Endothelial cell (in vitro differentiated cells): ENCODE measurements at places on chromosomes 1 and 21. TPM values are rescaled to one million over a fixed set of nuclear protein-coding genes. Genes with fewer than 3 reads are reported as not detected.
A peak's percentile ranks its signal among the peaks of the same experiment; 100 is the strongest.

DNA sequence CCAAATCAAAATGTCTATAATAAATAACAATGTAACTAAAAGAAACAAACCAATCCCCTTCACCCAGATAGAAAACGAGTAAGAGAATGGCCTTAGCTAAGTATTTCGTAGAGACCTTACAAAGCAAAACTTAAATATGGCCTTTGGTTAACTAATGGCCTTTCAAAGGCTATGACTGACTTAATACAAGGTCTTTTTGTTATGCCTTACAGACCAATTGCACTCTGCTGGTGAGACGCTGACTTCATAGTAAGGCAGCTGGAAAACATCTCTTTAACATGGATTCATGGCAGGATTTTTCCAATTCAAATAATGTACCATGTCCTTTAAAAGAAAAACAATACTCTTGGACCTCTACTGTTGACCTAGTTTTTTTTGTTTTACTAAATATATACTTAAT lies 15.8 kb upstream of the TBCE start:
- DNase-seq = no peak
- no peaks in the 10 kb centered on the region for H3K36me3 ChIP-seq
- H3K27ac ChIP-seq = no peak overlapping the region

DNA sequence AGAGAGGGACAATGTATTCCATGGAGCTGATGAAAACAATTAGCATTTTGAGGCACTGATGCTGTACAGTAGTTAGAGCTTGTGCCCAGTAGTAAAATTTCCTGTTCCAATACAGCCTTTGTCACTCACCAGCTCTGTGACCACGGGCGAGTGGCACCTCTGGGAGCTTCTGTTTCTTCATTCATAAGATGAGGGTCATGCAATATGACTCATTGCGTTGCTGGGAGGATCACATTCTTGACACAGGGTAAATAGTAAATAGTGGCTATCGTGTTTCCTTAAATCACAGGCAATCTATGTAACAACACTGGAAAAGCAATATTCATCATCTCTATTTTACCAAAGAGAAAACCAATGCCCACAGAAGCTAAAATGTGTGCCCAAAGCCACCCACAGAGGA lies 4.5 kb upstream of the LRRC52 start:
- H3K27me3 ChIP-seq = no peaks in the 10 kb centered on the region
- H3K36me3 ChIP-seq = no peaks in the 10 kb centered on the region
- DNase-seq = no peak
- no peak overlapping the region for H3K4me3 ChIP-seq
- H3K27ac ChIP-seq = no peak overlapping the region

DNA sequence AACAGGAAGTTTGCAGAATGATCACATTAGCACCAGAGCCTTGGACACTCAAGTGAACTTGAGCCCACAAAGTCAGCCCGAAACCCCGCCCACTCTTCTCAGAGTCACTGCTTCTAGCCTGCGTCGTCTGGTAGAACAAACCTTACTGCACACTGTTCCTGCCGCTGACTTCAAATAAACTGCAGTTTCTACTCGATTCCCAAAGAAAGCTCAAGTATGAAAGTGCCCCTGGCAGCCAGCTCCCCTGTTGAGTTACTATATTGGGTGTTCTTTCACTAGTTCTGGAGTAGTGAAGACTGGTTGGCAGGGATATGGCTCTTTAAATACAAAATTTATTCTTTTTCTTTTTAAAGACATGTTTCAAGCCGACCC lies 164.7 kb downstream of the GALNT2 start:
- H3K4me3 ChIP-seq = no peak overlapping the region
- peaks cover 10% of the 10 kb centered on the region for H3K4me1 ChIP-seq
- no peaks in the 10 kb centered on the region for H3K27me3 ChIP-seq

GRCh38 chr1:33573661-33574060 lies 101.2 kb downstream of the ZSCAN20 start:
- peaks cover 10% of the 10 kb centered on the region for H3K27me3 ChIP-seq
- DNase-seq = no peak
- H3K36me3 ChIP-seq = peaks cover 10% of the 10 kb centered on the region
- no peak overlapping the region for H3K27ac ChIP-seq
- peaks cover 31% of the 10 kb centered on the region for H3K4me1 ChIP-seq

- H3K4me3 ChIP-seq = no peak overlapping the region
- peaks cover 3% of the 10 kb centered on the region for H3K27me3 ChIP-seq
- no peak for DNase-seq
Measured at GRCh38 chr1:48022306-48022705, 25.1 kb upstream of the TRABD2B start.

The ZSWIM5 gene
- 6.6 TPM for total RNA-seq

DNA sequence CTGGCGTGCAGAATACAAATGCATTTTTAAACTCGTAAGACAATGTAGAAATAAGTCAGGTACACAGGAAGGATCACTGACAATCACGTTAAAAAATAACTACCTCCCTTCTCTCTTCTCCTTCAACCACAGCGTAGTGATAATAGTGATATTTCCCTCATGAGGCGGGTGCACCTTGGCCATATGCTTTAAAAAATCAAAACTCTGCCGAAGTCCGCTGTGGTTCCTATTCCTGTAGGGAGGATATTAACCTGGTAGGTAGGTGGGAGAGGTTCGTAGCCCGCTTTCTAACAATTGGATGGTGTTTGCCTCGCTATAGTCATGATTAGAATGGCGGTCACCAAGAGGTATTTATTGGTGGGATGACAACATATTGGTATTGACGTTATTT lies 732 bp downstream of the GREM2 start:
- H3K27ac ChIP-seq = no peak overlapping the region
- DNase-seq = no peak
- H3K36me3 ChIP-seq = no peaks in the 10 kb centered on the region
- peak overlapping the region; percentile 87 for H3K4me3 ChIP-seq
- peaks cover 4% of the 10 kb centered on the region for H3K27me3 ChIP-seq
- peaks cover 16% of the 10 kb centered on the region for H3K4me1 ChIP-seq
